Chondrocyte (in vitro differentiated cells): ENCODE measurements at places on chromosomes 2 and 18. TPM values are rescaled to one million over a fixed set of nuclear protein-coding genes. Genes with fewer than 3 reads are reported as not detected.

RBKS gene
- total RNA-seq = 0.45 to 1.3 TPM (median 0.49 TPM) in 3 replicates

TSPYL6 gene
- total RNA-seq = not detected in 3 replicates

DNA sequence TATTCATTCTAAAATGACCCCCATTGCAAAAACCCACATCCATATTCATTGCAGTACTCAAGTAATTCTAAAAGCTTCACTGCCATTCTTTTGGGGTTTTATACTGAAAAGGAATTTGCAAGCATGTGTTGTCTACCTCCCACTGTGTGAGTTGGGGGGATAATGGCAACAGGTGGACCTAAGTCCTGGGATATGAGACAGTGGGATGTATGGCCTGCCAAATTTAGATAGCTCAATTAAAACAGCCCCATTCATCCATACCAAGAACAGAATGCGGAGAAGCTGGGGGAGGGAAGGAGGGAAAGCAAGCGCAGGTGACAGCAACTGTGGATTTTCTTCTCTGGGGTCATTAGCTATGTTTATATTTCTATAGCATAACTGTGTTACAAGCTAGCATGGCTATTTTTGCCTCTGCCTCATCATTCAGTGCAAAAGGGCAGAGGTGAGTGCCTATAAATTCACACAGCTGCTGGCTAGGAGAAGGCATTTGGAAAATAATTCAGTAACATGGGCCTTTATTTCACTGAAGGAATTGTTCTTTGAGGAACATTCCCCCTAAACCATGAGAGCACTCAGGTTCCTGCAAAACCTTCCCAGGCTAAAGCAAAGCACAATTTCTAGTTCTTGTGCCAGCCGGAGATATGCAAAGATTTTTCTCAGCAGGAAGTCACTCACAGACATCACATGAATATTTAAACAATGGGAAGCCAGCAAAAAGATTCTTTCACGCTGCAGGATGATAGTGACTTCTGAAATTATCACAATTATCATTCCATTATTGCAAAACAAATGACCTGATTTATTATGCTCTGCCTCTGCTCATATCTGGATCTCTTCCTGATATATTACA, 393.9 kb upstream of the ACVR2A start:
- no peak for DNase-seq

GRCh38 chr18:78965917-78966792, 13.5 kb upstream of the SALL3 start:
- peak; percentile 62 for DNase-seq

- no peak for DNase-seq
Measured at GRCh38 chr2:216293883-216294282, 78.4 kb downstream of the MARCHF4 start.

DNA sequence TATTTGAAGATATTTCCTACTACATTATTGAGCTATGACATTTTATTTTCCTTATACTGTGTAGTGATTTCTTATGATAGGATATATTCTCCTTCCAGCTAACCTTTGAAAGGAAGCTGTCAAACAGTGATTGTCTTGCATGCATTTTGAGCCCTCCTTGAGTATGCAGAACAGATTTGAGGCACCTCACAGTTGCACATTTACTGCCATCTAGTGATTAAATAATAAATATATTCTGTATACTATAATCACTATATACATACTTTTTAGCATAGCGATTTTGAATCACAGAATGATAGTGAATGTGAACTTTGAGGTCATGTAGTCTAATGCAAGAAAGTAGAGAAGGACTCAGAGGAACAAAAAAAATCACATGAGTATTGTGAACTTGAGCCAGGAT, 268.4 kb upstream of the CDH19 start:
- no peak for DNase-seq

DNA sequence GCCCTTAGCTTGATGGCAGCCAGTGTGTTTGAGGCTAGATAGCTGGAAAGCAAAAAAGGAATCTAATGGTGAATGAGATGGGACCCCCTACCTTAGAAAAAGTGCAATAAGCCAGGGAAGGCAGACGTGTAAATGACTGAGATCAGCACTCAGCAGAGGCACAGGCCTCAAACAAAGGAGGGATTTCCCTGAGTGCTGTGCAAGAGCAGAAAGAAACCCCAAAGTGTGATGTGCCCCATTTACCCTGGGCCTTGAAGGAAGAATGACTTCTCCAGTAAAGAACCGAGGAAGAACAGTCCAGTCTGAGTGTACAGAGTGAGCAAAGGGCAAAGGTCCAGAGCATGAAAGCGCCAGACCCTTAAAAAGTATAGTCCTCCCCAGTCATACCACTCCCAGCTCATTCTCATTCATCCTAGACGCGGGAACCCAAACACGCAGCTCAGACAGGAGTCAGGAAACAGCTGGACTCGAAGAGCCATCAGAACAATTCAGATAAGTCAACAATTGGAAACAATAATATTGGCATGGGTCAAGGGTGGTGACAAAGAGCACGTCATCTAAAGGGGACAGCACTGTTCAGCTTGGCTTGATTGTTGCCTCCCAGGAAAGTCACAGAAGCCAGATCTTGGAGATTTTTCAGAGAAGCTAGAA, 121.7 kb downstream of the INO80D start:
- no peak for DNase-seq
